Stimulated activated CD8-positive, alpha-beta memory T cell treated with anti-CD3 and anti-CD28 coated beads, Interleukin-7, amount 100 ng/mL, for 1 hour (primary cell): ENCODE measurements at places on chromosomes 6 and 20.

DNA sequence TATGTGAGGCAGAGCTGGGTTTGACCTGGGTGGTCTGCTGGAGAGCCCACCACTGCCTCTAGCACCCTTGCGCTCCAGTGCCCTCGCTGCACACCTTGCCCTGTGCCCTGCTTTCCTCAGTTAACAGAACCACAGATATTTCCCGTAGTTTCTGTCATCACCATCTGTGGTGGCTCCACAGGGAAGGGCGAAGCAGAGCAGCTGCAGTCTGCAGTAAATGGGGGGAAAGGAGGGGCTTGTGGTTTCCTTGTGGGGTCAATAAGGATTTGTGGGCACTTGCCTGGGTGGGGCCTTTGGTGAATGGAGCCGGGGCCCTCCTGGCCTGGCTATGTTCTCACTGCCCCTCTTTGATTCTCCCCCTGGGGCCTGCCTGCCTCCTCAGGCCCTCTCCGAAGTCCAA is 21.2 kb upstream of the CCDC167 start:
- no peak for DNase-seq

GRCh38 chr6:110554966-110555460 is 78.6 kb upstream of the SLC22A16 start:
- no peak for DNase-seq

GRCh38 chr20:55456316-55456940 is 548.9 kb downstream of the CBLN4 start:
- DNase-seq: no peak

DNA sequence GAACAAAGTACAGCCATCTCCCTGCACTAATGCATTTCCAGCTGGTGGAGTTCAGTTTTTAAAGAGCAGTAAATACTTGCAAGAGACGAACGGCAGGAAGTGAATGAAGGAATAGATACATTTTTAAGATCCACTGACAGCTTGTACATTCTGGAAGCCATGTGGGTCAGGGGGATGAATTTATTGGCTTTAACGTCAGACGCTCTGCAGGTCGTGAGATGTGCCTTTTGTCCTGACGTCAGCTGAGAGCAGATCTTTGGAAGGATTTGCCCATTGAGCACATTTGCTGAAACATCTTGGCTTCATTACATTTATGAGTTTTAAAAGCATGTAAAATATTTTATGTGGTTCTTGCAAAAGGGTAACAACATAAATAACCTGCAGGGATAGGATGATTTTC is 29.5 kb upstream of the SALL4 start:
- no peak for DNase-seq

DNA sequence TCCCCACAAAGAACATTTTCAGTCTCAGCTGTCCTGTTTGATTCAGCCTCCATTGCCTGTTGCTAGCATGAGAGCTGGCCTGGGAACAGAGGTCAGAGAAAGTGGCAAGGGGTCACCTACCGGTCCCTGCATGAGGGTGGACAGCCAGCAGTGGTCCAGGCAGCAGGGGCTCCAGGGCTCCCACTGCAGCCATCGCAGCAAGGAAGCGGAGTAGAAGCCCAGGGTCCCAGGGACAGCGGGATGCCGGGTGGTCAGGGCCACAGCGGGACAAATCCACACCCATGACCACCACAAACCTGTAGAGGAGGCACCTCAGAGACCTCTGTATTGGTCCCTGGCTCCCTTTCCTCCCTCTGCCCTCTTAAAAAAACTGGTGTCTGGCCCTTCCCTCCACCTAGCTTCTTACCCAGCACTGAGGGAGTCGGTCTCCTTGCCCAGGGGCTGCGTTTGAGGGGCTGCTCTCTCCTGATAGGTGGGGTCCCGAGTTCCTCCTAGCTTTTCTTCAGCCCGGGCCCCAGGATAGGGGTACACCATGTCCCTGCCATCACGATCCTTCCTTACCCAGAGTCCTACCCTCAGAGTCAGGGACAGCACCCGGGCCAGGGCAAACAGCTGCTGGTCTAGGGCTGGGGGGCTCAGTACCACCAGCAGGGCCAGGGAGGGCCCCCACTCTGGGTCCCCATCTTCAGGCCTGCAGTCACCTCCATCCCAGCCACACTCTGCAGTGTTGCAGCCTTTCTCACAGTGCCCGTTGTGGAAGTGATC is 8.4 kb upstream of the GPSM3 start:
- no peak for DNase-seq

GRCh38 chr20:54115172-54115854 is 44.9 kb upstream of the BCAS1 start:
- DNase-seq: no peak

DNA sequence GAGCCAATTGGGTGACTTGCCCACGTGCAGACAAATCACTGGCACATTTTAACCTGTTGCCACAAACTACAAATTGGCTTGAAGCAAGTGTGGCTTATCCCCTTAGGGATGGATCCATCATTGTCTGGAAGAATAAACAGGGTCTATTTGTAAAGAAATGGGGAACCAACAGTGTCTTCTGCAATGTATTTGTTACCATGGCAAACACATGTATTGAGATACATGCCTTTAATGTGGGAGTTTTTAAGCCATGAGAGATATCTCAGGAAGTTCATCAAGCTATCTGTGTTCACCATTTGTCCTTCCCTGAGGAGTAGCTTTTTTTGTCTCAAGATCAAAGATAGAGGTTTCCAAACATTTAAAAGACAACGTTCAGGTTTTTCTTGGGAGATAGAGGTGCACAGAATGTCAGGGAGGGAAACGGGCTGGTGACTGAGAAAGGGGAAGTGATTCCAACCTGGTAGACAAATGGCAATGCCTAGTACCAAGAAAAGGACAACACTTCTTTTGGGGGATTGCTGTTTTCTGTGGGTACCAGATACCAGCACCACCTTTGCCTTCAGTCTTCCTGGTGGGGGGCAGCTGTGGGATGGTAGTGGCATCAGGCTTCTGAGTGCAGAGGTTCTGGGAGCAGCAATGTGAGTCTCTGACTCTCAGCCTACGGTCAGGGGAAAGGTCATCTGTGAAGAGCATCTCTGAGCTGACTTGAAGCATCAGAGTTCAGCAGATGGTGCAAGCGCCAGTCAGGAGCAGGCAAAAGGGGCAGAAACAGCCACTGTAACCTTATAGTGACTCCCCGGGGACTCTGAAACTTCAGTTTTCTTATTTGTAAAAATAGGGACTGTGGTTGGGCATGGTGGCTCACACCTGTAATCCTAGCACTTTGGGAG is 20.1 kb upstream of the BCAS1 start:
- DNase-seq: no peak

DNA sequence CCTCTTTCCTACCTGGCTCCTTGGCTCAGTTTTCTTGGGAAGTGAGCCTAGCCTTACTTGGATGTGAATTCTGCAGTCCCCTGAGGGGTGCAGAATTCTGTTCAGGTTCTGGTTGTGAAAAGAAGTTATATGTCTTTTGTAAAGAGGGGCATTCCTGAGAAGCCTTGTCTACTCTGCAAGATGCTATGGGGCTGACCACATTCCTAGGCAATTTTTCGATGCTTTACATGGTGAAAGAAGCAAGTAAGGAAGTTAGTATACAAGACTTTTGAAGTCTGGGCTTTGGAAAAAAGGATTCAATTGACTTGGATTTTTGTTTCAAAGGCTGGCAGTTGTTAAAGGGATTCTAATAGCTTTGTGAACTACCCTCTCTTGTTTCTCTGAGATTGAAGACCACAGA is 167.9 kb upstream of the STMND1 start:
- no peak for DNase-seq

- no peak for DNase-seq
These were observed 11.0 kb downstream of the BTNL2 start for GRCh38 chr6:32396028-32396427.

- DNase-seq: no peak
These were observed 162.5 kb upstream of the CITED2 start for GRCh38 chr6:139536751-139537617.

DNA sequence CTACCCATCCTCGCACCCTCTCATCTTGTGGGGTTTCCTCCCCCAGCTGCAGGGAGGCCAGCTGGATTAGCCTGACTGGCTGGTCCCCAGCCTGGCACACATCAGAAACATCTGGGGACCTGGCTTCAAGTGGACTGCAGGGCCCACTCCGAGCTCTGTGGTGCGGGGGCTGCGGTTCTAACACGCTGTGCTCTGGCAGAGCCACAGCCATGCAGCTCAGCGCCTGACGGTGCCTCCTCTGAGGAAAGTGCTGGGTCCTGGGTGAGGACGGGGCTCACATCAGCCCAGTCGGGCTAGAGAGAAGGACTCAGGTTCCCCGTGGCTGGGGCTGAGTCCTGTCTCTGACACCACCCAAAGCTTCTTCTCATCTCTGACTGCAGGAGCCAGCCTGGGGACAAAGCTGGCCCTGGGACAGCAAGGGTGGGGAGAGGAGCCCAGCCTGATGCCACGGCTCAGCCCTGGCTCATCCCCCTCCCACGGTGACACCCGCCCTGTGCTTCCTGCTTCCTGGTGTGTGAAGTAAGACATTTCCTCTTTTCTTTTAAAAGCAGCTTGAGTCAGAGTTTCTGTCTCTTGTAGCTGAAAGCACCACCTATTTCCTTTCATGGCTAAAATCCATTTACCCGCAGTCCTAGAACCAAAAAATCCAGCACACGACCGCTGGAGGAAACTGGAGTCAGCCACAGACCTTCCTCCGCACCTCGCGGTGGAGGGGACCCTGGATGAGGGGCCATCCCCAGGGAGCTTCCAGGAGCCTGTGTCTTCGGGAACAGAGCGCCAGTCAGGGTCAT is 127.4 kb upstream of the AFDN start:
- DNase-seq: peak; percentile 12

GRCh38 chr6:170018936-170019817 is 267.8 kb downstream of the ERMARD start:
- no peak for DNase-seq

DNA sequence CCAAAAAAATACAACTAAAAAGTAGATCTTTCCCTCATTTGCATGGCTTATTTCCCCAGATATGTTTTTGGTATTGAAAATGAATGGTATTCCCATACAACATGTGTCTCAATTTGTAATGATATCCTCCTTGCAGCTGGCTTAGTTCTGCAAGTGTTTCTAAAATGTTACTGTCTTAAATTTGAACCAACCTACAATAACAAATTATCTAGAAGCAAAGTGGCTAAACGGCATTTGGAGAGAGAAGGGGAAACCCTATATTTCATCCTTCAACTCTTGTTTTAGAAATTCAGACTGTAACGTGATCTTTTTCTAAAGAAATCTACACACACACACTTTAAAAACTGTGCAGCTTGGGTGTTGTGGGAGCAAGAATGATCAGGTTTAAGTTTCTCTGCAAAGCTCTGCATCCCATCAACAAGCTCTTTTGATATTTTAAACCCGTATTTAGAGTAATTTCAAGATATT is 153.0 kb downstream of the SOBP start:
- no peak for DNase-seq

DNA sequence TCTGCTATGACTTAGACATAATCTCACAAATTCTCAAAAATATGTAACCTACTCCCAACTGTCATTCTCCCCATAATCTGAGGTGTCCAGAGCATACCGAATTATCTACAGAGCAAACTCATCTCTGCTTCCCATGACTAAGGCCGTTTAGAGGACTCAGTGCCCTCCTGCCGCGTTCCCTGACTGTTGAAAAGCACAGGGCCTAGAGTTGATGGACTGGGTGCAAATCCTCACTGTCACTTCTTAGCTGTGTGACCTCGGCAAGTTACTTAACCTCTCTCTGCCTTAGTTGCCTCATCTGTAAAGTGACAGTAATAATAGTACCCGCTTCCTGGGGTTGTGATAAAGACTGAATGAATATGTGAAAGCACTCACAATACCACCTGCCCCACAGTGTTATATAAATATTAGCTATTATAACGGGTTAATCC is 4.7 kb upstream of the TUBB2A start:
- no peak for DNase-seq
